ENCODE measurements at places on chromosomes 2 and 18.

DNA sequence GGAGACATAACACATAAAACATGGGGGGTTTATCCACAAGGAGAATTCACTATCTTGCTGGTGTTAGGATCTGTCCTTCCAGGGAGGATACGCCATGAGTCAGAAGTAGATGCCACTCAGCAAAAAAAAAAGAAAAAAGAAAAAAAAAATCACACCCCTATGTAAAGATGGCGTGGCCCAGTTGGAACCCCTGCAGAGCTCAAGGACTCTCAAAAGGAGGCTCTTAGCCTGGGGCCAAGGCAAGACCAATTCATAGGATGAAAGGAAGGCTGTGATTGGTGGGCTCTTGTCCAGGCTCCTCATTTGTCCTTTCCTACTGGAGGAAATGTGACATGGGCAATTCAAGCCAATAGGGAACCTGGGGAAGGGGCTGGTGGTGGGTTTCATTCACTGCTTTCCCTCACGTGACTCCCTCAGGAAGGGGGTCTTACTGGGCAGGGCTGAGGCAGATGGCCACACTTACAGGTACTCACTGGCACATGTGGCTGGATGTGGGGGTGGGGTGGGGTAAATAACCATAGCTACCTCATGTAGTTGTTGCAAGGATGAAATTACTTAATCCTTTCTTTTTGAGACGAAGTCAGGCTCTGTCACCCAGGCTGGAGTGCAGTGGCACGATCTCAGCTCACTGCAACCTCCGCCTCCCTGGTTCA lies 38.7 kb upstream of the HAAO start:
- DNase-seq = no peak

DNA sequence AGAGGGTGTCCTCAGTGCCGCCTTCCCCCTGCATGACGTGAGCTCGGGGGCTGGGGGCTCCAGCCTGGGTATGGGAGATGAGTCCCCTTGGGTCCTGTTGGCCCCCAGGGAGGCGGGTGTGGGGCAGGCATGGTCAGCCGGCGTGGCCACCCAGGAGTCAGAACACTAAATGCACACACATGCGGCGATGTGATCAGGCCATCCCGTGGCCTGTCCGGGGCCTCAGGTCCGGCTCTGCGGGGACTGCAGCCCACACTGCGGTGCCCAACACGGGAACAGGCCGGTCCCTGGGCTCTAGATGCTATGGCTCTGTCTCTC lies 13.8 kb downstream of the ANO7 start:
- no peak for DNase-seq

DNA sequence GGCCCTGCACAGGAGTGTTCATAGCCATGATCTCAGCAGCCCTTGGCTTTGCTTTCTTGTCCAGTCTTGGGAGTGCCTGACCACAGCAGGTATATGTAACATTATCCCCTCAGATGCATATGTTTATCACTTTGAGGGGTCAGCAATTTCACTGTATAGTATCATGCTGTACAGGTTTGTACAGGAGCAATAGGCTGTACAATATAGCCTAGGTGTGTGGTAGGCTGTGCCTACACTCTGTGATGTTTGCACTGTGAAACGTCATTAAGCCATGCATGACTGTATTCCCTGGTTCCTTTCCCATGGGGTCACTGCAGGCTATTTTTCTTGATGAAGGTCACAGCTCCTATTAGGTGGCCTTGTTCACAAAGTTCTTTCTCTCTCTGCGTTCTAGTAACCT lies 4.7 kb upstream of the IL36G start:
- DNase-seq = no peak

DNA sequence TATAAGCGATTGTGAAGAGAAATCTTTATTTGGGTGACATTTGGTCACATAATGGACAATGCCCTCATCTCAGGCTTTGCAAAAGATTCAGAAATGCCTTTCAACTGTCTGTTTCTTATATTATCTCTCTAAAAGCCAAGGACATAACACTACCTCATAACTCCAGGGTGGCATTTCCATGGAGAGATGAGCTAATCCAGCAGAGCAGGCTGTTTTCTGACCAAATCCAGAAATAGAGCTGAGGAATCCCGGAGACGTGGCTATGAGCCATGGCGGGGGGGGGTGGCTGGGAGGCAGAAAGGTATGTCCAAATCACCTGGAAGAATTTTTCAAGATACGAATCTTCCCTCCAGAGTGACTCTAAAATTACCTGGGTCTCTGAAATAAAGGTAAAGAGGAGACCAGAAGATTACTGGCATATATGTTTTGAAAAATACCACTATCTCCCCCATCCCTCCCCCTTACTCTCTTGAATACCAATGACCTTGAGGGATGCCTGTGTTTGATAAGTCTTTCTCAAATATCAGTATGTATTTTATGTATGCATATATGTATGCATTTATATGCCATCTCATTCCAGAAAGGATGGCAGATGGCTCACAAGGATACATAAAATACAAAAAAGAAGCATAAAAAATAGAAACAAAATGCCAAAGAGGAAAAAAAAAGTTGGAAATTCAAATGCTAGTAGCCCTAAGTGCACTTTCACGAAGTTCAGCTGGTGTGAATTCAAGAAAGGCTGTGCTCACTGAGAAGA lies 296.0 kb upstream of the MGAT5 start:
- DNase-seq = no peak

DNA sequence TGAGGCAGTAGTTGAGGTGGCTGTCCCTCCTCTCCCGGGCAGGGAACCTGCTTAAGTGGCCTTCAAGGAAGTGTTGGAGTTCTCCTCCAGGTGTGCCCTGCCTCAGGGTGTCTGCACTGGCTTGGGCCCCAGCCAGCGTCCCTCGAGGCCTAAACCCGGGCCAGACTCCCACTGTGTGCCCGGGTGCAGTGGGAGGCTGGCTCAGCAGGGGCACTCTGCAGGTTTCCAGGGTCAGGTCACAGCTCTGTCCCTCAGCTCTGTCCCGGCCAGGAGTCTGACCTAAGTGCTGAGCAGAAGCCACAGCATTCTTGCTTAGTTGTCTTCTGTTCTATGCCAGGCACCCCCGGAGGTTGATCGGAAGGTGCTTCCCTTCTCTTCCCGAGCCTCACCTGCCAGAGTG lies 69.0 kb upstream of the OTOS start:
- no peak for DNase-seq

DNA sequence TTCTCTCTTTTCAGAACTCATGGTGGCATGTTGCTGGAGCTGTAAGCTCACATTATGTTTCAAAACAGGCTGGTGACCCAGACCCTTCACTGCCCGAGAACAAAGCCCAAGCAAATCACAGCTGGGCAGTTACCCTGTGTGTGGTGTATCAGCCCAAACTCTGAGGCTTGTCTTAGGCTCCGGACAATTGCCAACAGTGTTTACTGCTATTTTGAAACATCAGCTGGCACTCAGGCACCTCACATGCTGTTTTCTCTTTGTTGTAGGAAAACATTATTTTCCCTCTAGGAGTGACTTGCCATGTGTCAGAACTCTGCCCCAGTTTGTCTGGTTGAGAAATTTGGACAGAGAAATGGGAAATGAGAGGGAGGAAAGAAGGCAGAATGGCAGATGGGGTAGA lies 237.6 kb upstream of the APCDD1 start:
- DNase-seq = no peak

GRCh38 chr2:61144697-61145268 lies 17.2 kb upstream of the C2orf74 start:
- DNase-seq = peak; percentile 99

GRCh38 chr2:218732052-218732760 lies 21.6 kb downstream of the TTLL4 start:
- no peak for DNase-seq

DNA sequence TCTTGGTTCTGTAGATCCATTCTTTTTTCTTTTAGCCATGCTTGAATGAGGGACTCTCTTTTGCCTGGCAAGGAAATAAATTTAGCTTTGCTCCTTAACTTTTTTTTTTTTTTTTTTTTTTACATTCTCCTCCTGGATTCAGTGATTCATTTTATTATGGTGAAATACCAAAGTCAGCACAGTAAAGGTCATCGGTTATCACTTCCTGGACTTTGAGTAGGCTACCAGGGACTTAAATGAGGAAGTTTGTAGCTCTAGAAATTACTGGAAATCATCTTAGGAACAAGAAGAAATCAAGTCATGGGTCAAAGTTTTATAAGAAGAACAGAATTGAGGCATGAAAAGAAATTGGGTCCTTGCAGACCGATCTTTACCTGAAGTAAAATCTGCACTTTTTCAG lies 75.0 kb downstream of the SOCS6 start:
- DNase-seq = no peak

GRCh38 chr2:223894968-223895367 lies 50.2 kb downstream of the WDFY1 start:
- no peak for DNase-seq

Data from tongue (tissue), 3 donors.